Posterior cingulate gyrus (tissue), 11 donors: ENCODE measurements at places on chromosomes 5 and 9.

GRCh38 chr9:132754236-132754635 is 84.0 kb downstream of the GTF3C4 start:
- no peak for DNase-seq

DNA sequence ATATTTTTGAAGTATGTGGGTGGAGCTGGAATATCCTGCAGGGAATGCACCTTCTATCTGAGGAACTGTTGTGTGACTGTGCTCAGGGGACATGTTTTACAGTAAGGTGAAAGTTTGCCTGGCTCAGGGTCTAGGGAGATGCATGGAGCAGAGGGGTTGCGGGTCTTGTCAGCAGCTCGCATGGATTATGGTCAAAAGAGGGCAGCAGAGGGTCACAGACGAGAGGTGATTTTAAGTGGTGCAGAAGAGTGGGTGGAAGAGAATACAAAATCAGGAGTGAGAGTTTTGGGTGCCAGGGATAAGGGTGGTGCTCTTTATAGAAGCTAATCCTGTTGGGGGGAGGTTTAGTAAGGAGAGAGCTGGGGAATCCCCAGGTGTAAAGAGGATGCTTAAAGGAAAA is 53.5 kb upstream of the GRIN3A start:
- DNase-seq: no peak

- peak; percentile 72 for DNase-seq
Measured at GRCh38 chr5:174608631-174609097, 115.7 kb upstream of the MSX2 start.

GRCh38 chr9:5402217-5402616 is 35.5 kb downstream of the PLGRKT start:
- DNase-seq: no peak

- DNase-seq: no peak
Measured at GRCh38 chr9:18137815-18138214, 336.1 kb upstream of the ADAMTSL1 start.

- DNase-seq: no peak
Measured at GRCh38 chr9:69009708-69010107, 4.2 kb downstream of the PRKACG start.

- no peak for DNase-seq
Measured at GRCh38 chr9:125521462-125522327, 185.3 kb downstream of the MAPKAP1 start.

DNA sequence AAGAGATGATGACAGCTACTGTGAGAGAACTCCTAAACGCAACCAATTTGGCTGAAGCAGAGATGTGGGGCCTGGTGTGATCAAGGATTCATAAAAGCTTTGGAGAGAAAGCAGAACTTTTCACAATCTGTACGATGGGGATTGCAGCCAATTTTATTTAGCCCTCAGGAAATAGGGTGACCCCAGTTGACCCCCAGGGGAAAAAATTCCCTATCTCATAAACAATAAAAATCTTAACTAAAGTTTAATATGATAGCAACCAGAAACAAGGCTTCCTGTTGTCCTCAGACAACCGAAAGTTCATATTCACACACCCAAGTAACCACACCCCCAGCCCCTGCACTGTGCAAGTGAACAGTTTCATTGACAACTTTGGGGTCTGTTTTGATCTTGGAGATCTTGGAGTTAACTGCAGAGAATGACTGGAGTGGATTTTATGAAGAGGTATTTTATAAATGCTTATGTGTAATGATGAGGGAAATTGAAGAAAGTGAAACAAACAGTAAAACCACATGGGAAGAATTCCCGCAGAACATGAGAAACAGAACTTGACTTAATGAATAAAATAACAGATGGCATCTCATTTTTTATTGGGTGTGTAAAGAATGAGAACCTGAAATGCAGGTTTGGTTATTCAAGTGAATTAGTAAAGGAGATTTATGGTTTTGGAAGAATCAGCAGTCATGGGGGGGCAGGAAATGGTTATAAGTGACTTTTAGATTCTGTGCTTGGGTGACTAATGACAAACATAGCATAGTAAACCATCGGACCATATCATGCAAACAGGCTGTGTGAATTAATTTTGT is 94.5 kb downstream of the PDE4D start:
- no peak for DNase-seq

GRCh38 chr5:170495825-170496661 is 7.8 kb upstream of the KCNIP1 start:
- DNase-seq: no peak
